SK-N-SH (cell line): ENCODE measurements at places on chromosomes 4 and X. TPM values are rescaled to one million over a fixed set of nuclear protein-coding genes. Genes with fewer than 3 reads are reported as not detected.

The ADH1B gene
- not detected in 2 replicates for polyA plus RNA-seq

The DCX gene
- 0.26 and 0.88 TPM in 2 replicates for polyA plus RNA-seq

The ZAR1 gene
- not detected in 2 replicates for polyA plus RNA-seq

The IL1RAPL1 gene
- polyA plus RNA-seq: 2.8 and 4.5 TPM in 2 replicates

The TMEM47 gene
- 0.02 TPM in 2 replicates for polyA plus RNA-seq

The AMTN gene
- not detected in 2 replicates for polyA plus RNA-seq

The LANCL3 gene
- under 0.01 TPM in 2 replicates for polyA plus RNA-seq

The SCML1 gene
- polyA plus RNA-seq: 10.7 and 15.7 TPM in 2 replicates

The C4orf54 gene
- polyA plus RNA-seq: not detected in 2 replicates

The CDK16 gene
- polyA plus RNA-seq: 115 and 116 TPM in 2 replicates

The TMSB15B gene
- polyA plus RNA-seq: 13.1 and 15.2 TPM in 2 replicates

The GRPR gene
- polyA plus RNA-seq: 1.2 and 2.8 TPM in 2 replicates

The EVC2 gene
- polyA plus RNA-seq: not detected in 2 replicates

The SMIM10 gene
- 2.4 and 3.2 TPM in 2 replicates for polyA plus RNA-seq

The USP17L22 gene
- polyA plus RNA-seq: not detected in 2 replicates

The GLRB gene
- polyA plus RNA-seq: 7.6 and 11.5 TPM in 2 replicates

The ENAM gene
- 0.11 and 0.20 TPM in 2 replicates for polyA plus RNA-seq

The CABS1 gene
- polyA plus RNA-seq: not detected in 2 replicates

The VCX gene
- not detected in 2 replicates for polyA plus RNA-seq

The ARHGAP36 gene
- 0.23 and 0.86 TPM in 2 replicates for polyA plus RNA-seq
